Activated naive CD8-positive, alpha-beta T cell treated with anti-CD3 and anti-CD28 coated beads, Interleukin-2, amount 50 U/mL, for 16 hours (primary cell): ENCODE measurements at places on chromosomes 2 and 18.

- DNase-seq, result no peak
Measured at GRCh38 chr2:109532728-109533076, 81.1 kb downstream of the SEPTIN10 start.

DNA sequence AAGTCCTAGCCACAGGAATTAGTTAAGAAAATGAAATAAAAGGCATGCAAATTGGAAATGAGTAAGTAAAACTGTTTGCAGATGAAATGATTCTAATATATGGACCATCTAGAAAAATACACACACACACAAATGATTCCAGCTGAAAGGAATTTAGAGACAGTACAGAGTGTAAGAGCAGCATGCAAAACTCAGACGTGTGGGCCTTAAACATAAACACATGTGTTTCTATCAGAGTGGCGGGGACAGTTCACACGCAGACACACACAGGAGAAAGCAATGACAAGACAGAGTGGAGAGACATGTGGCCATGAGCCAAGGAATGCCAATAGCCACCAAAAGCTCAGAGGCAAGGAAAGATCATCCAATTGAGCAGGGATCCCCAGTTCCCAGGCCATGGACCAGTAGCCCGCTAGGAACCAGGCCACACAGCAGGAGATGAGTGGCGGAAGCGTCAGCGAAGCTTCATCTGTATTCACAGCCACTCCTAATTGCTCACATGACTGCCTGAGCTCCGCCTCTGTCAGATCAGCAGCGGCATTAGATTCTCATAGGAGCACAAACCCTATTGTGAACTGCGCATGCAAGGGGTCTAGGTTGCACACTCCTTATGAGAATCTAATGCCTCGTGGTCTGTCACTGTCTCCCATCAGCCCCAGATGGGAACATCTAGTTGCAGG is 155.4 kb downstream of the ARL4C start:
- DNase-seq, result no peak

DNA sequence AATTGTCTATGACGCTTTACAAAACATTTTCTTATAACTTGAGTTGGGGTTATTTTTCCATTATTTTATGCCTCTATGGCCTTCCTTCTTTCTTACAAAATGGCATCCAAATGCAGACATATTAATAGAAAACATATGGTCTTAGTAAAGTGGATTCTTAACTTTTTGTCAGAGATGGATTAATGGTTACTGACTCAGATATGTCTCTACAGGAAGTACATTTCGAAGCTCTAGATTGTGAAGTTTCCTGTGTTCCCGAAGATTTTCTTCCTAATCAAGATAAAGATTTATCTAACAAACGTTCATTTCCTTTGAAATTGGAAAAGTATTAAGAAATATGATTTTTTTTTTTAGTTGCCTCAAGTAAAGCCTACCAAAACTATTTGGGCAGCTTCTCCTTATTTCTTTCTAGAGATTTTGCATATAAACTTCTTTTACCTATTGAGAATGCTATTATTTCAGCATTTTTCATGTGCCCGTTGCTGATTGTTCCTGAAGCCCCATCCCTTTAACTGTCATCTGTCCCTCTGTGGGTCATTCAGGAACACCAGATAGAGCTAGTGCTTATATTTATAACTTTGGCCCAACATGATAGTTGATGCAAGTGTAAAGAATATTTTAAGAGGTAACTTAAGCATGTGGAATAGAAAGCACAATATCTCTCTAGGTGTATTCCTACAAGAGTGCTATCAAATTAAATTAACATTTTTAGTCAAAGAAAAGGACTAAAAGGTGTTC is 498.0 kb downstream of the CCDC85A start:
- no peak for DNase-seq

DNA sequence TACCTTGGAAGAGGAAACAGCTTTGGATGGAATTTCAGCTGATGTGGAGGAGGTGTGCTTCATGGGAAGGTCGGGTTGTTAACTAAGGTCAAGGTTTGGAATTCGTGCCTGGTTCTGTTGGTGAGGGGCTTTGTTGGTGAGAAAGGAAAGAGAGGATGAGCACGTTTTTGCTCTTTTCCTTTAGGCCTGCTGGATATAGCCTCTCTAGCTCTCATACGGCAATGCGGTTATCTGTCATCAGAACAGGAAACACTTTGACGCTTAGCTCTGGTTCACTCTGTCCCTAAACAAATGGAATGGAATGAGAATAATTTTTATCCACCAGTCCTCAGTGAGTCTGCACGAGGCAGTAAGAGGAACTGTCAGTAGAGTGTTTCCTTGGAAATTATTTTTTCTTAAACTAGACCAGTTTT is 169.7 kb upstream of the NOSTRIN start:
- DNase-seq, result no peak

- no peak for DNase-seq
Measured at GRCh38 chr2:70214953-70215549, 24.2 kb upstream of the C2orf42 start.

- no peak for DNase-seq
Measured at GRCh38 chr18:6249170-6249569, 165.5 kb downstream of the L3MBTL4 start.

GRCh38 chr2:216862628-216863398 is 2.9 kb upstream of the TNP1 start:
- DNase-seq, result no peak

DNA sequence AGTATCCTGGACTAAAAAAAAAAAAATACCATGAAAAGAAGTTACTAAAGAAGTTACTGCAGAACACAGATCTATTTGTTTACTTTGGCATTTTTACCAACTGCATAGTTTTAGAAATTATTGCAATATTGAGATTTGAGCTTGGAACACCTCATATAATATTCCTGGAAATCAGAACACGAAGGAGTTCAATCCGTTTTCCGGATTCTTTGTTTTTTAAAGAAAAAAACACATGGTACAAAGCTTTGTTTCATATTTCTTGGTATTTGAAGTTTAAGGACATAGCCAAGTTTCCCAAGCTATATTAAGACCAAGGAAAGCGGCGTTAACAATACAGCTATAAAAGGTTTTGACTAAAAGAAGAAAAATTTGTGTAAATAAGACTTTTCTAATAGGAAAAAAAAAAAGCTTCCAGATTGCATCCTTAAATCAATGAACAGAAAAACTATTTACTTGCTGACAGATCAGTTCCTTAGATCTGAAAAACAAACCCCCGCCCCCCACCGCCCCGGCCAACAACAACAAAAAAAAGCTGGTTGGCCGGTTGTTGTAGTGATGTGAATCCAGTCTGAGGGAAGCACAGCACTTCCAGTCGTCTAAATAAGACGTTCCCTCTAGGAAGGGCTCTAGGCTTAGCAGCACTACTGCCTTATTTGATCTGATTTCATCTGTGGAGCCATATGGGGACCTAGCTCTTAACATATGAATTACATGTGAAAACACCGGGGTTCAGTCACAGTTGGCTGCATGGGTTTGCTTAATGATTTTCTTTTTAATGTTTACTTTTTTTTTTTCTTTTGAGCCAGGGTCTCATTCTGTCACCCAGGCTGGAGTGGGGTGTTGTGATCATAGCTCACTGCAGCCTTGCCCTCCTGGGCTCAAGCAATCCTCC is 2.5 kb upstream of the RHOB start:
- DNase-seq, result no peak

- no peak for DNase-seq
Measured at GRCh38 chr2:105814291-105814940, 69.7 kb downstream of the NCK2 start.

GRCh38 chr18:51169731-51170130 is 27.8 kb downstream of the MEX3C start:
- DNase-seq, result no peak

DNA sequence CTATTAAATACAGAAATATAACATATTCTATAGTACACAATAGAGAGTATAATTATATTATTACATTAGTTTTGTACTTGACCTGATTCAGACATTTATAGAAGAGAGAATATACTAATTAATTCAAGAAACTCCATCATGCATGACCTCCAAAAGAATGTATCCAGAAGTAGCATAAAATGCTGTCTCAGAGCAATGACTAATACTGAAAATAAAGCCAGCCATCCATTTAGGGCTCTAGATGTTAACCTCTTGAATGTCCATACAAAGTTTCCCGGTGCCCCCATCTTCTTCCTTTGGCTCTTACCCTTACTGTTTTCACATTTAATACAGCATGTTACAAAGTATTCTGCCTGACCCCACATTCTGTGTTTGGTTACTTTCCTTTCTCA is 102.0 kb downstream of the ARHGAP15 start:
- no peak for DNase-seq

GRCh38 chr2:172329774-172330671 is 97.4 kb upstream of the ITGA6 start:
- DNase-seq, result no peak

GRCh38 chr18:3179430-3180089 is 40.2 kb downstream of the MYOM1 start:
- DNase-seq, result no peak

GRCh38 chr2:22153931-22154613 is 1030.3 kb downstream of the TDRD15 start:
- no peak for DNase-seq

- DNase-seq, result no peak
Measured at GRCh38 chr2:180508458-180508857, 471.9 kb upstream of the UBE2E3 start.

DNA sequence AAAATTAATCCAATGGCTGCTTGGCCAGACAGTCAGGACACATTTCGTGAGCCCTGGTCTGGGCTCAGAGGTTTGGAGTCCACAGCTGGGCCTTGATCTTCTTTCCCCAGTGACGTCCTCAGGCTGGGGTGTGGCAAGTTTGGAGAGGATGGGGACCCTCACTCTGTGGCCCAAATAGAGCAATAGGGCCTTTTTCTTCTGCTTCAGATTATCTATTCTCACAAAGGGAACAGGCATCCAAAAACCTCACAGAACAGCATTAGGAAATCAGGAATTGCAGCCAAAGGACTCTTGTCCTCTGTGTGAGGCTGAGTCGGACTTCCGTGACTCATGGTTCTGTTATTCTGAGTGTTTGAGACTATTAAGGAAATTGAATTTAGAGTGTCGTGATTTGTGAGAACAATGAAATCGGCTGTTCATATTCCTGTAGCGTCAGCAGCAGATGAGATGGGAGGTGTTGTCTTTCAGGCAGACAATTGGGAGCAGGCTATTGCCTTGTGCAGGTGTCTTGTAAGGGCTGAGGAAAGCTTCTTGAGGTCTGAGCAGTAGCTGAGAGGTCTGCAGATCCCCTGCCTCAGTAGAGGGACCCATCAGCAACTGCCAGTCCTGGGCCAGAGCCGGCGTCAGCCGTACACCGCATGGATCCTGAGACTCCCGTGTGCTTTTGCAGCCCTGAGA is 113.8 kb downstream of the SH3RF3 start:
- DNase-seq, result no peak

DNA sequence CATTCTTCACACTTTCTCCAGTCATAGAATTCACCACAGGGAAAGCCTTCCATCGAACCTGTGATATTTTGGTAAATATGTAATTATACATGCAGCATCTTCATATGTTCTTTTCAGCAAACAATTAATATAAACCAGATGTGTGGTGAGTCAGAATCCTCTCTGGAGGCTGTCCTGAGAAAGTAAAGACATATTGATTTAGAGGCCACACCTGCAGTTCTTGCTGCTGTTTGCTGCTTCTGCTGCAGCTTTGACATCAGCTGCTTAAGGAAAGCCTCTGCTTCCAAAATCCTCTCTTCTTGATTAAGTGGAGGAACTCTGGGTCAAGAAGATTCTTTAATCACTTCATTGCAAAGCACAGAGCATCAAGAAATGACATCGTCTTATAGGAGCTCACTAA is 568.8 kb upstream of the ZEB2 start:
- no peak for DNase-seq

DNA sequence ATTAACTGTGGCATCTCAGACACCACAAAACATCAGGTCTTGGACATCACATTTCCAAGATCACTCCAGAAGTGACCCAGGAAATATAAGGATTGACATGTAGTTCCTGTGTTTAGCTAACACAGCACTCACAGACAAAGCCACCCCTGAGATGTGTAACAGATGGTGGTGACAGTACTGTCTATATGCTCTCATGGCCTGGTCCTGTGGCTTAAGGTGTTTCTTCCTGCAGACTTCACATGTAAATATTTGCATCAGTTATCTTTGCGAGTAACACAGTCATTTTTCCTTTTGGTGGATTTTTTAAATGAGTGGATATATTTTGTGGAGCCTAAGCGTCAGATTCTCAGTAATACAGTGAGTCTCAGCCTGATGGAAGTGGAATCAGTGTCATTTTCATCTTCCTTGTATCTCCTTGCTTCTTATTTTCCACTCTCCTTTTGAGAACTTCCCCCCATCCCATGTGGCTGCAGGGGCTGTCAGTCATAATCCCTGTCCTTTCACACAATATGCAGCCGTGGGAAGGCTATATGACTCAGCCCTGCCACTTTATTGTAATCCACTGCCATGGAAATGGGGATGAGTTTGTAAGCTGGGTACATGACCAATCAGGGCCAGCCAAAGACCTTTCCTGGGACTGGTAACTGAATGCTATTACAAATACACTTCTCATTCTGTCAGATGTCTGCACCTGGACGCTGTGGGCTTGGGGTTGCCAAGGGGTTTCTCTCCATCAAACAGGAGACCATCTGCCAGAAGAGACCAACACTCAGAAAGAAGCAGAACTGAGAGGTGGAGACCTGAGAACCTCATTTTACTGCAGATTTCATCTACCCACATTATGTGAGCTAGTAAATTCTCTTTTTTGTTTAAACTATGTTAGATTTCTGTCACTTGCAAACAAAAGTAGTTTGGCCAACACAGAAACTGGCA is 74.3 kb downstream of the ICOS start:
- no peak for DNase-seq

DNA sequence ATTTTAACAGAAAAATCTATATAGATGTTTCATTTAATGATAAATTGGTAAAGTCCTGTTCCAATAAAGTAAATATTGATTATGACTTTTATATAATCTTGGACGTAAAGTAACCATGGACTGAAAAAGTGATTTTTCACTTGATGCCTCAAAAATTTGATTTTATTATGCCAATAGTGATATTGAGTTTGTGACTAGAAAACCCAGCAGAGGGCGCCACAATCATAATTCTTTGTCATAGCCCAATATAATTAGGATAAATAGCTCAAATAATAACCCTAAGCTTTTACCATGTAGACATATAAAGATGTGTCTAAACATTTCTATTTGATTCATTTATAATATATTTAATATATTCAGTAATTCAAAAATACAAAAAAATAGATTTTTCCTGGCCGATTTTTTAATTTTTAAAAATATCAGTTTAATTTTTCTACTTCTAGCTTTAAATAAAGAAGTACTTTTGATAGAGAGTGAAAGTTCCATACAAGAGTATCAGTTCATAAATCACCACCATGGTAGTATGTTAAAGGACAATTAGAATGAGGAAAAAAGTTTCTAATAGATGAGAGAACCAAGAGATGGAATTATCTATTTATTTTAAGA is 30.7 kb downstream of the CAMKMT start:
- DNase-seq, result peak; percentile 21

DNA sequence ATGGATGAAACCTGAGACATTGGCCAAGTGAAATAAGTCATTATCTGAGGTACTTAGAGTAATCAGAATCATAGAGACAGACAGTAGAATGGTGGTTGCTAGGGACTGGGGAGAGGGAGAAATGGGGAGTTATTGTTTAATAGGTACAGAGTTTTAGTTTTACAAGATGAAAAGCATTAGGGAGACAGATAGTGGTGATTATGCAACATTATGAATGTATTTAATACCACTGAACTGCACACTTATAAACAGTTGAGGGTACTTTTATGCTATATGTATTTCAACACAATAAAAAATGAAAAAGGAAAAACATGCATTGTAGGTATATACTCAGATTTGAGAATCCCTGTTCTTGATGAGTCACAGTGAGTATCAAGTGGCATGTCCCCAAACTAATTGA is 59.7 kb downstream of the EPC2 start:
- DNase-seq, result no peak

- DNase-seq, result no peak
Measured at GRCh38 chr2:7237466-7237865, 320.3 kb downstream of the RNF144A start.
